ENCODE measurements at places on chromosomes 16 and 17.
A peak's percentile ranks its signal among the peaks of the same experiment; 100 is the strongest.

GRCh38 chr16:88824256-88825077 lies 12.7 kb upstream of the APRT start:
- no peak for DNase-seq

GRCh38 chr16:247027-247426 lies 12.4 kb downstream of the FAM234A start:
- no peak for DNase-seq

GRCh38 chr17:59680314-59680713 lies 26.9 kb downstream of the PTRH2 start:
- no peak for DNase-seq

DNA sequence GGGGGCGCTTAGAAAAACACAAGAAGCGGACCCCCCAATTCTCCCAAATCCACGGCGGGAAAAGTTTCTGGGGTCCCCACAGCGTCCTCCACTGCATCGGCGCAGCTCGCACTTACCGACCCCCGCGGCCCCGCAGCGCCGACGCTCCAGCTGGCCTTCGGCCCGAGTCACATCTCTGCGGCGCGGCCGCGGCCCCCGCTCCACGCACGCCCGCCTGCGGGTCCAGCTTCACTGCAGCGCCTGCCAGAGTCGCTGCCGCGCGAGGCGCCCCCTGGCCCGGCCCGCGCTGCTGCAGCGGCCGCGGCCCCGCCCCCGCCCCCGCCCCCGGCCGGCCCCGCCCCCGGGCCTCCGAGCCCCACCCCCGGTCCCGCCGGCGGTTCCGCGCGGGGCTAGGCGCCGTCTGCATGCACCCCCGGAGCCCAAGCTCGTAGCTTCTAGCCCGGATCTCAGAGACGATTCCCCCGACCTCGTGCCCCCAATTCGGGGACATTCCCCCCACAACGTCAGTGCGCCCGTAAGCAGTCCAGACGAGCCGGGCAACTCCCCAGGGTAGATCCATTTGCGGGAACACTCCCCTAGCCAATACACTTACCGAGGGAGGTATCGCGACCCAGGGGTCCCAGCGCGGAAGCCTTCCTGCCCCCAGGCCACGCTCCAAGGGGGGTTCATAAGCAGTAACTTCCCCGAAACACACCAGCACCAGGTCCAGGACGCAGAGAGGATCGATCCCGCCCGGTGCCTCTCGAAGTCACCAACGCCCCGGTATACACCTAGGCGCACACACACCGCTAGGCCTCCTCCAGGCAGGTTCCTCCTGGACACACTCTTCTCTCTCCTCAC lies at the start of gene GPRC5B:
Gene GPRC5B (minus strand): TSS at position 238 of the 840 bp plus-strand sequence. CDS start 12,003 bp downstream, outside the sequence.
- no peak for DNase-seq

GRCh38 chr17:66302761-66303626 lies 581 bp downstream of the PRKCA start:
- DNase-seq = no peak

DNA sequence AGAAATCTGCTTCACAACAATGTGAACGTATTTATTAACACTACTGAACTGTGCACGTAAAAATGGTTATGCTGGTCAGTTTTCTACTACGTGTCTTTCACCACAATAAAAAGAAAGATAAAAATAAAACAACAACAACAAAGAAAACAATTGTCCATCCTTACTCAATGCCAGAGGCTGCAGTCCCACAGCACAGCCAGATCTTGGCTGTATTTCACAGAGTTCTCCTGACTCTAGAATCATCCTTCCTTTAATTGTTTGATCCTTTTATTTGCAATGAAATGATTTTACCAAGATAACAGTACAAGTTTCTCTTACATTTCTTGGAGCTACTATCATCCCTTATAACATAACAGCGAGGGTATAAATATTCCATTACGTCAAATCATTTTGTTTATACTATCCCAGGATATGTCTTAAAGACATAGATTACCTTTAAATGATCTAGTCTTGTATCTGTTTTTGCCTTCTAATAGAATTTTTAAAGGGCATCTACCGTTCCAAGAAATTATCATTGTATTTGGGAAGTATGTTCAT lies 103.3 kb downstream of the SLC39A11 start:
- DNase-seq = no peak

- DNase-seq = no peak
Measured at GRCh38 chr17:68437979-68438822, 19.1 kb downstream of the WIPI1 start.

- no peak for DNase-seq
Measured at GRCh38 chr16:14017886-14018285, 53.2 kb upstream of the MRTFB start.

- DNase-seq = no peak
Measured at GRCh38 chr16:67939507-67940445, 3.1 kb upstream of the PSMB10 start.

DNA sequence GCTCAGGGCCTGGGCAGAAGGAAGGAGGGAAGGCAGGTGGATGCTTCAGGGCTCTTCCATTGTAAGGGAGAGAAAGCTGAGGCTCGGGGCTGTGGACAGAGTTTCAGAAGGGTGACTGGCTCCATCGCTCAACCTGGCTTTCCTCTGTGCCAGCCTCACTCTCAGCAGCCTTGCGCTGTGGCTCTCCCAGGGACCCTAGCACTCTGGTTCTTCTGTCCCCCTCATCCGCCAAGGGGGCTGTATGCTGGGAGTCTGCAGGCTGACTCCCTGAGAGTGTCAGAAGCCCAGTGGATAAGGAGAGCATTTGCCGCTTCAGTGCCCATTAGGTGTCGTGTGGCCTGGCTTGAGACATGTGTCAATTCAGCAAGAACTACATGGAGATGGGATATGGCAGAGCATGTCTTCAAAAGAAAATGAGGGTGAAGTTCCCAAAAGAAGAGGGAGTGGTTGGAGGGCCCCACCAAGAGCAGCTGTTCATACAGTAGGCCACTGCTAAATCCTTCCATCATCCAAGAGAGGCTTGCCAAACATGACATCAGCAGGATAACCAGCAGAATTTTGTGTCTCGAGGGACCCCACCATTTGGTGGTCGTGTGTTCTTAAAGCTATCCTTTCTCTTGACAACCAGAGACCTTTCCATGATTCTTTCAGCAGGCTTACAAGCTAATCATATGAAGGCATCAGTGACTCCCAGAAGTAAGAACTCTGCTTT lies 148.2 kb downstream of the IRX5 start:
- no peak for DNase-seq

DNA sequence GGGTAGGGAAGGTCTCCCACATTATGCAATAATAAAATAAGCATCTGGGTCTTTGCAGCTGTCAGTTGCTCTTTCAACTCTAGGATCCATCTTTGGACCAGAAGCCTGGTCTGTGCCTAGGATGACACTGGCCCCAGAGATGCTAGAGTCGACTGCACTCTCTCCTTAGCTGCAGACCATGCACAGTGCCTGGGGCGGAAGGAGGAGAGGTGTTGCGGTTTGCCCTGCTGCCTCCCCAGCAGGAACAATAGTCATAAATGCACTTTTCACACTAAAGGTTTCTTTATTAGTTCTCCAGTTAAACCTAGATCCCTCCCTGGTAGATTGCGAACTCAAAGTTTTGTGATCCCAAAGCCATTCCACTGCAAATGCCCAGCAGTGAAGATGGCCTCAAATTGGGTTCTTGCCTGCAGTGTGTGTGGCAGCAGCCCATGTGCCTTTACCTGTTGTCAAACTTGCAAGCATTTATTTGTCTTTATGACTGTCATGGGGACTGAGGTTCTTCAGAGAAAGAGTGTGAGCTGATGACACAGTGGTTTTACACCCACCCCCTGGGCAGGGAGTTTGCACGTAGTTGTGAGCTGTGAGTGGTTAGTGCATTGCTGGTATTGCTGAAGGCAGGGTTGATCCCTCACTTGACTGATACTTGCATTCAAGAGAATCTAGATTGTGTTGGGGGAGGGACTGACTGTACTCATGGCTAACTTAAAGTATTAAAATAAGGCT lies 10.3 kb downstream of the ATXN1L start:
- DNase-seq = no peak

GRCh38 chr17:1796800-1797199 lies 32.9 kb downstream of the SMYD4 start:
- no peak for DNase-seq

DNA sequence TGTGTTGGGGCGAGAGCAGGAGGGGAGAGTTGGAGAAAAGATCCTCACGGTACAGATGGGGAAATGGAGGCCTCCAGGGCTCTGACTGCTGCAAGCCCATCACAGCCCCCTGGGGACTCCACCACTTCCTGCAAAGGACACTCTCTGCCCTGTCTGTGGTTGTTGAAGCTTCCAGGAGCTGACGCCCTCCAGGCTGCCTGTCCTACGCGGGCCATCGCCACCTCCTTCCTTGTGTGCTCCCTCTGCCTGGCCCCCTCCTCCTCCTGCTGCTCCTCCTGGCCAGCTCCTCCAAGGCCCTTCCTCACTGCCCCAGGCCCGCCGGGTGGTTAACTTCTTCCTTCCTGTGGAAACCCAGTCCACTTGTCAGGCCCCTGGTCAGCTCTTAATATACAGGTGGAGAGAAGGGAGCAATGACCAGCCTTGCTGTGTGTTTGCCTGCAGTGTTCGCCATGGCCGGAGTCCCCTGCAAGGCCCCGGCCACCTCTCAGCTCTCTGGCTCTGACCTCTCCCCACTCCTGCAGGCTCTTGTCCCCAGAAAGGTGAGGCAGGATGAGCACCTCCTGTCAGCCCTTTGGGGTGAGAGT lies 18.4 kb upstream of the STAC2 start:
- no peak for DNase-seq

GRCh38 chr17:2025220-2025621 lies at the start of gene RTN4RL1:
TSS of gene RTN4RL1 (minus strand) at chr17:2025334. CDS start at chr17:2024865, 469 bp downstream.
- peak; percentile 65 for DNase-seq

GRCh38 chr16:48153774-48154173 lies 2.0 kb downstream of the ABCC12 start:
- no peak for DNase-seq

DNA sequence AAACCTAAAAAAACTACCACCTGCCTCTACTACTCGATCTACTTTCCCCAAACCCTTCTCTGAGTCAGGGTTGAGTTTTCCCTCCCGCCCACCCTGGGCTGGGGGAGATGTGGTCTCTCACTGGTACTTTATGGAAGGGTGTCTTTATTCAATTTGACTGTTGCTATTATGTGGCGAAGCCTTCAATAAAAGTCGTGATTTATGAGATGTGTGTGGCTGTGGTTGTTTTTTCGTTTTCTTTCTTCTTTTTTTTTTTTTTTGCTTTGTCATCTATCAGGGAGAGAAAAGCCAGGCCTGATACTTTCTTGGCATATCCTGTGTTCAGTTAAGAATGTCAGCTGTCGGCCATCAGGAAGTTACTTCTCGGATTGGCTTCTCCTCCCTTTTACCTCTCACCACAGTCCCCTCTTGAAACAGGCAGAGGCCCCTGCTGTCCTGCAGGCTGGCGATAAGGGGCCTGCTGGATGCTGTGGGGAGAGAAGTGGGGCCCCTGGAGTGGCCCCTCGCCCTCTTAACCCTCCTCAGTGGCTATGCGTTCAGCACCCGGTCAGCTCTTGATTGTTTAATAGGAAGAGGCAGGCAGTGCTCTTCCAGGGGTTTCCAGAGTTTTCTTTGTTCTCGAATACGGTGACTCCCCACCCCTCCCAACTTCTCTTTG lies 123.0 kb downstream of the MSI2 start:
- DNase-seq = no peak

DNA sequence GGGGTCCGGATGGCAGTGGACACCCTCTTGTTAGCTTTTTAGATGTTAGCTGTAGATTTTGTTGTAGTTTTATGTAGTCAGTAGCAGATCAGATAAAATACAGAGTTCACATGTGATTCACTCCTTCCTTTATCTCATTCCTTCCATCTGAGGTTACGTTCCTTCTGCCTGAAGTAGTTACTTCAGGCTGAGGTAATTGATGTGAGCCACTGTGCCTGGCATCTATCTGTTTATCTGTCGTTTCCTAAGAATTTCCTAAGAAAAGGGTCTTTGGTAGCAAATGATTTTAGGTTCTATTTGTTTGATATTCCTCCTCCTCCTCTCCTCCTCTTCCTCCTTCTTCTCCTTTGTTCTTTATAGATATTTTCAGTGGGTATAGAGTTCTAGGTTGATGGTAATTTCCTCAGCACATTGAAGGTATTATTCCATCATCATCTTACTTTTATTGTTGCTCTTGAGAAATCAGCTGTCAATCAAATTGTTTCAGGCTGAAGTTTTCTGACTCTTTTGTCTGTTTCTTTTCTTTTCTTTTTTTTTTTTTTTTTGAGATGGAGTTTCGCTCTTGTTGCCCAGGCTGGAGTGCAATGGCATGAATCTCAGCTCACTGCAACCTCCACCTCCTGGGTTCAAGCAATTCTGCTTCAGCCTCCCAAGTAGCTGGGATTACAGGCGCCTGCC lies 29.6 kb upstream of the FBXO47 start:
- no peak for DNase-seq

GRCh38 chr17:15278924-15279477 lies 13.9 kb upstream of the PMP22 start:
- DNase-seq = no peak

DNA sequence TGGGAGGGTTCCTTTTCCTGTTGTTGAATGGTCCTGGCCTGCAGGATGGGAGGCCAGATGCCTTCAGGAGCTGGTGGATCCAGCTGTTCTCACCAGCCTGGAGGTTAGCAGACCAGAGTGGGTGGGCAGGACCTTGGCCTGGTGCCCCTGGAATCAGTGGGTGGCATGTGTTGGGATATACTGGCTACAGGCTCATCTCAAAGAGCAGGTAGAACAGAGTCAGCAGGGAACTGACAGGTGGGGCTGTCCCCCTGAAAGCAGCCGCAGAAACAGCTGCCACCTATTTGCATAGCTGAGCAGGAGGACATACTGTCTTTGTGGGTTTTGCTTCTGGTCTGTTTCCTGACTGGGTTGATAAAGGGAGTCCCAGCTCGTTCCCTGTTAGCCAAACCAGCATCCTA lies 144.1 kb downstream of the RAB11FIP4 start:
- no peak for DNase-seq

DNA sequence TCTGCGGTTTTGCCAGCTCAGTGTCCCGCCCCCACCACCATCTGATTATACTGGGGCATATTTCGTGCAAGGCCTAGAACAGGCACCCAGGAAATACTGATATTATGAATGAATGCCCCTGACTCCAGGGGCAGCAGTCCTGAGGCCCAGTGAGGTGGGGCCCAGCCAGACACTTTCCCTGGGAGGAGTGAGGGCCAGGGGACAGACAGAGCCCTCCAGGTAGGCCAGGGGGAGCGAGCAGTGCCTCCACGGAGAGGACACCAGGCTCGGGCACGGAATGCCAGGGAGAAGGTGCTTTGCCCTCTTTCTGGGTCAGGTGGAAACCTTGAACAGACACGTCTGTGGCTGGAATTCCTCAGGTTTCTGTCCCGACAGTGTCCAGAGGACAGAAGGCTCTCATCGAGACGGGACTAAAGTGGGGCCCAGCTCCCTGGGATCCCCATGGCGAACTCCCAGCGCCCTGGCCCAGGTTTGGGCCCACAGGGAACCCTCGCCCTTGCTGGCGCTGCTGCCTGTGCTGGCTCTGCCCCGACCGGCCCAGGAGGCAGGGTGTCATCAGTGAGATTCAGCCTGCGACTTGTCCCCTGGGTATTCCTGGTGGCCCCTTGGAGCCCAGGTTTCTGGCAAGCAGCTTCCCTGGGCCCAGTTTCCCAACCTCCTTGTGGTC lies 4.3 kb downstream of the KATNB1 start:
- DNase-seq = no peak

GRCh38 chr17:42117397-42118125 lies 3.6 kb downstream of the KAT2A start:
- DNase-seq = no peak
